ENCODE measurements at places on chromosomes 7 and 10. TPM values are rescaled to one million over a fixed set of nuclear protein-coding genes. Genes with fewer than 3 reads are reported as not detected.

AGAP9 gene
- total RNA-seq: 10.8 TPM

GRCh38 chr7:17030559-17030958 lies 148.8 kb upstream of the AGR3 start:
- no peak for DNase-seq

DNA sequence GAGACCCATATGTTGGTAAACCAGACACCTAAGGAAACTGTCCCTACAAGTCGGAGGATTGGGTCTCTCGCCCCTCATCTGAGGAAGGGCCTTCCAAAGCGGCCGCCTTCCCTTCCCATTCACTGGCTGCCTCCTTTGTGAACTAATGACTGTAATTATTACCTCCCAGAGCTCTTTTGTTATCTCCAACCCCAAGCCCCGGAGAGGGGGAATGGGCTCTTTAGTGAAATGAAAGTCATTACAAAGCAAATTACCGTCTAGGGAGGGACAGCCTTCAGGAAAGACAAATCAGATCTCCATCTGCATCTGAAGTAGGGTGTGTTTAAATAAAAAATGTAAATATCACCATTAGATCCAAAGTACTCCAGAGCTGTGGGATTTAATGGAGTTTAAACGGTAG lies 2.6 kb upstream of the GAD2 start:
- DNase-seq: no peak

DNA sequence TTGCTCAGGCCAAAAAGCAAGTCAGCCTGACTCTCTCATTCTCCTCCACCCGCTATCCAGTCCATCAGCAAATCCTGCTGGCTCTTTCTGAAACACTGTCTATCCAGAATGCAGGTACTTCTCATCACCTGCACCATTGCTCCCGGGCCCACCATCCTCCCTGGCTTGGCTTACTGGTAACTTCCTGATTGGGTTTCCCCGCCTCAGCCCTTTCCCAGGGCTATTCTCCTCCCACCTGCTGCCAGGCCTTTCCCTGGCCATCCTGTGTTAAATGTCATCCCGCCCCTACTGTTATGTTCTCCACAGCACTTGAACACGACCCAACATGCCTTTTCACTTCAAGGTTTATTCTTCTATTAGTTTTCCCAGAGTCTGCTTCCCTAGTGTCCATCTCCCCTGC lies 124.0 kb downstream of the CNNM2 start:
- DNase-seq: no peak

GRCh38 chr10:132461103-132461682 lies 64.2 kb downstream of the PWWP2B start:
- no peak for DNase-seq

Measured in mucosa of gallbladder (tissue), 1 donor.